ENCODE measurements at places on chromosomes 11 and 22.
A peak's percentile ranks its signal among the peaks of the same experiment; 100 is the strongest.

DNA sequence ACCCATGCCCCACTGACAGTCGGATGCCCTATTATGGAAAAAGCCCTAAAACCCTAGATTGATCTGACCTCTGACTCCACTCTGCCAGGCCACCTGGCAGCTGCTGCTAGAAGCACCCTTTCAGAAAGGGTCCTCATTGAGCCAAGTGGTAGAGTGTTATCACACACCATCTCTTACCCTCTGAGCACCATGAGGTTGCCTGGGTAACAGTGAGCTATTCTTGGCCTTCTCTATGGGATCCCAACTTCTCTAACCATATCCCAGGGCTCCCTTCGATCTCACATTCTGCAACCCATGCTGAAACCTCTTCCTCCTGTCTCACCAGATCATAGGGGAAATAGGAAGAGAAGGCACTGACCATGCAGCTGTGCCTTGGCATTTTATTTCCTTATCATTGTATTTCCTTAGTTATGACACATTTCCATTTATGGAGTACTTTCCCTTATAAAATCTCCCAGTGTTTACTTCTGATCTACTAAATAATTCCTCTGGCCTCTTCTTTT, 52.7 kb downstream of the MPPED2 start:
- DNase-seq = peak; percentile 58

DNA sequence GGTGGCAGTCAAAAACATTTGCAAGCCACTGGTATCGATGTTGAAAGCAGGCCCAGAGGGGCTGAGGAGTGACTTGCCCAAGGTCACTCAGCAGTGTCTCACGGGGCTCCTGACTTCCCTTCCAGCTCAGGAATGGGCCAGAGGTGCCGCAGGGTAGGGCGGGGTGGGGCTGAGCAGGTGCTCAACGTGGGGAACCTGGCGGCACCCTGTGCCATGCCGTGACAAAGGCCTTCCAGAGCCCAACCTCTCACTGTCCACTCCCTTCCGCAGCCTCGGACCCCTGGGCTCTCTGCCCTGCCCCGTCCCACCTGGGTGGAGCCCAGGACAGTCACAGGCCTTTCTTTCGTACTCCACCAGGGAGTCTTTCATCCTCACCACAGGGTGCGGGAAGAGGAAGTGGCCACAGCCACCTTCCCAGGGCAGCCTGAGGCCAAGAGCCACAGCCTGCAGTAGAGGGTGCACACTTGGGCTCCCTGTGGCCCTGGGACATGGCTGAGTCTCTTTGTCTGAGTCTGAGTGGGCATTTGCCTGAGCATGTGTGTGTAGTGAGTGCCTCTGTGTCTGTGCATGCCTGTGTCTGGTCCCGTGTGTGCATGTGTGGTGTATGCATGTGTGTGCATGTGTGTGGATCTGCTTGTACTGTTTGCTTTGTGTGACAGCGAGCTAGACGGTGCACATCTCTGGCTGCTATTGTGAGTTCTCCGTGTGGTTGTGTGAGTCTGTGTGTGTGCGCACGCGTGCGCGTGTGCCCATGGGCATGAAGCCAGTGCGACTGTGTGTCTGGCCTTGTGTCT, 6.0 kb upstream of the LIF start:
- DNase-seq = no peak

GRCh38 chr22:36913427-36914389, at the start of gene CSF2RB:
Gene CSF2RB, plus strand, starts transcription at chr22:36913628. Its CDS starts 8,580 bp downstream, at chr22:36922208.
- DNase-seq = no peak

- DNase-seq = no peak
These were observed 5.4 kb upstream of the MAPK8IP2 start for GRCh38 chr22:50595189-50595588.

DNA sequence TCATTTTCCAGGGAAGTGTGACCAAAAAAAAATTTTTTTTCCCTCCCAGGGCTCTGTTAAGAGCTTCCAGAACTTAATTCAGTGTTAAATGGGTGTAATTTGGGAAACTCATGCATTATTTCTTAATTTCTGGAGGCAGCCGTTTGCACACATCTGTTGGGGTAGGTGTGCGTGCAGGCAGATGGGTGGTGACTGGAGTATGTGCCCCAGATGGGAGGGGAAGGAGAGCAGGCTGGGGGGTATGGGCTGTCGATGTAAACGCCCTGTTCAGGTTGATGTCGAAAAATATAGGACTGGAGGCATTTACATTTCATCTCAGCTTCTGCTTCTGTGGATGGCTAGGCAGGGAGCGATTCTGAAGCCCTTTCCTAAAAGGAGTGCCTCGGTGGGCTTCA, 13.7 kb upstream of the SHISAL1 start:
- no peak for DNase-seq

Data from DMS79 (cell line).